Lower leg skin (tissue), 4 donors: ENCODE measurements at places on chromosomes 4 and X.

DNA sequence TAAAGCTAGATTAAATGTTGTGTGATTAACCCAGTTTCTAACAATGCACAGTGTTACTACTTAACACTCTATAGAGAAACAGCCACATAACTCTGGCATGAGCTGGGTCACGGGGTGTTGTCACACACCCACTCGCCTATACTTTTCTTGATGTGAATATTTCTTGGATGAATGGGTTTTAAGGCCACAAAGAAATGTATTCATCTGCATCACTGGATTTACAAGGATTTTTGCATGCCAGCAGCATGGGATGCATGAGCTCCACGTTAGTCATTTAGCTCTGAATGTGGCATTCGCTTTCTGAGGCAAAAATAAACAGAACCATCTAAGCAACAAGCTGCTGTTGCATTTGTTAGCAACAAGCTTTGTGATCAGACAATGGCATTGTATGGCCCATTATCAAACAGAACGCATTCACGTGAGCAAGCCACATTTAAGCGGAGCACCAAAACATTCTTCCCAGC lies 89.7 kb downstream of the LRP2BP start:
- DNase-seq, result no peak

DNA sequence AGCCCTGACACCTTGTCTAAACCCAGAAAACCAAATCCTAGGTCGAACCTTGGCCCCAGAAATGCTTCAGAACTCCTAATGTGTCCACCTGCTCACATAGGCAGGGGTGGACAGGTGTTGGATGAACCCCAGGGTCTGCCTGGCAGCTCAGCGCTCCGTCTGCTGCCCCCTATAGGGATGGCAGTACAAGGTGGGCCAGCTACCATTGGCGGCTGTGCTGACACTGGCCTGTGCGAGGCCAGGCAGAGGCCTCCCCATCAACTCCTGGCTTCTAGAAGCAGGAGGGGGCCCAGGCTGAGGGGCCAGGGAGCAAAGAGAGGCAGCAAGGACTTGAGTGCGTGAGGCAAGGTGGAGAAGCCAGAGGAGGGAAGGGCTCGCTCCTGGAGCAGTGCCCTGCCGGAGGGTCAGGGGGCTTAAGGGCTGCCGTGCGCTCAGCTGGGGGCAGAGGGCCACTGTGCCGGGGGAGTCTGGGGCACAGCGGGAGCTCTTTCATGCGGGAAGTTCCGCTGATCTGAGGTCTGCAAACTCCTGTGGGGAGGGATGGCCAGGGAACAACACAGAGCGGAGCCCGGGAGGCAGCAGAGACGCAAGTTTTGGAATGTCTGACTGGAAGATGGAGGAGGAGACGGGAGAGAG lies 20.6 kb downstream of the CCNQ start:
- DNase-seq, result no peak

DNA sequence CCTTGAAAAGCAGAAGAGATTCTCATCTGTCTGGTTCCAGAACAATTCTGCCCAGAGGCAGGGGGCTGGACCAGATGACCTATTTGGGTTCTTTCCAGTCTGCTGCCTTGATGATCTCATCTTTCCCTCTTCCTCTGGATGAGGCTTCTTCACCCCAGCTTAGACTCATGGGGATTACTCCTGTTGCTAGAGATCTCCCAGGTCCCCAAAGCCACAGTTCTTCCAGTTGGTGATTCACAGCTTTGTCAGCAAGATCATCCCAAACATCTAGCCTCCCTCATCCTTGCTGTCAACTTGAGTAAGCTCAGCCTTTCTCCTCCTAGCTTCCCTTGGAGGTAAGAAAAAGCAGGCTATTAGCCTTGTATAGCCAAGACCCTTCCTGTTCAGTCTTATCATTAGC lies 64.2 kb upstream of the PJA1 start:
- DNase-seq, result no peak

DNA sequence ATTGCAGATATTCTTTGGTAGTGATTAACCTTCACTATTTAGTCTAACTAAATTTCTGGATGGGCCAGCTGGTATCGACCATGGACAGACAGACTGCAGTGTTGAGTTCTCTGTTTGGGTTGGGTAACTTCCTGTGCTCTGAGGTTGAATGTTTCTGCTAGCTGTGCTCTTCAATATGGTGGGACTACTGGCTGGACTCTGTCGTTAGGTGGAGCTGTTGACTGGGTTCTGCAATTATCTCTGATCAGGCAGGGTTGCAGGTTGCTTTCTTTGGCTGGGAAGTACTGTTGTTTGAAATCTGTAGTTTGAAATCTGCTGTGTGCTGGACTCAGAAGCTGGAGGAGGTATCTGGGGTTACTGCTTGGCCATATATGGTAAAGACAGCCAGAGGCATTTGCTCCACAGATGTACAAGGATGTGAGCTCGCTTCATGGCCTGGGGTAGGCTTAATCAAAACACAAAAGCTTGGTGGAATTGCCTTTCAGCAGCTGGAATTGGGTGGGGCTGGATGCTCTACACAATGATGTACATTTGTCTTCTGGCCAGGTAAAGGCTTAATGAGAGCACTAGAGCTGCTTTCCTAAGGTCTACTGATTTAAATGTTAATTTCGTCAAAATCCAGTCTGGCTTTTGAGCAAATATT lies 1472.0 kb downstream of the FAM133A start:
- DNase-seq, result no peak

DNA sequence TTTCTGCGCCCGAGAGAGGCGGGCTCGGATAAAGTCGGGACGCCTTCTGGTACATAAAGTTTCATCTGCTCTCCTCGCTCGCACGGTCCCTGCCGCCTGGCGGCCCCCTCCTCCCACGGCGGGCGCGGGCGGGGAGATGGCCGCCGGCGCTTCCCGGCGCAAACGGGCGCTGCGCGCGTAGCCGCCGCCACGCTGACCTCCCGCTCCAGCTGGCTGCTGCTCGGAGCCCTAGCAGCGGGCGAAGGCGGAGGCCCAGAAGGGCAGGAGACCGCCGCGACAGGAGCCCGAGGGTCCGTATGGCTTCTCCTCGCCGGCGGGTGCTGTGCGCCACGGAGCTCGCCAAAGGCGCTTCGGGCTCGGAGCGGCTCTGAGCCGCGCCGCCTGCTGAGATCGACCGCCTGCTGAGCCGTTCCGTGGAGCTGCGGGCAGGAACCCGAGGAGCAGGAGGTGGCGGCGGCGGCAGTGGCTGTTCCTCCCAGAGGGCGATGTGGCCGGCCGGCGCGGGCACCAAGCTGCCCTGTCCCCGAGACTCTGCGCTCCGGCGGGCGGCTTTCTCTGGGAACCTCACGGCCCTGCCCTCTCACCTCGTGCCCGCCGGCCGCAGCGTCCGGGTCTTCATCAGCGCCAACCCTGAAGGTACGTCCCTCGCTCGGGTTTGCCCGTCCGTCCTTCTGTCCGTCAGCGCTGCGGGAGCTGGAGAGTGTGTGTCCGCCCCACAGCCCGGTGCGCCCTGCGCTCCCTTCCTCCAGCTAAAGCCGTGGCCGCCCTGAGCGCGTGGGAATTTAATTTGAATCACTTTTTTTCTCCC lies at the start of gene NWD2:
TSS of gene NWD2 (plus strand) at position 161 of the 808 bp plus-strand sequence. CDS start at position 486, 325 bp downstream.
- DNase-seq, result no peak

GRCh38 chrX:43876680-43877079 lies 5.6 kb downstream of the MAOB start:
- no peak for DNase-seq

DNA sequence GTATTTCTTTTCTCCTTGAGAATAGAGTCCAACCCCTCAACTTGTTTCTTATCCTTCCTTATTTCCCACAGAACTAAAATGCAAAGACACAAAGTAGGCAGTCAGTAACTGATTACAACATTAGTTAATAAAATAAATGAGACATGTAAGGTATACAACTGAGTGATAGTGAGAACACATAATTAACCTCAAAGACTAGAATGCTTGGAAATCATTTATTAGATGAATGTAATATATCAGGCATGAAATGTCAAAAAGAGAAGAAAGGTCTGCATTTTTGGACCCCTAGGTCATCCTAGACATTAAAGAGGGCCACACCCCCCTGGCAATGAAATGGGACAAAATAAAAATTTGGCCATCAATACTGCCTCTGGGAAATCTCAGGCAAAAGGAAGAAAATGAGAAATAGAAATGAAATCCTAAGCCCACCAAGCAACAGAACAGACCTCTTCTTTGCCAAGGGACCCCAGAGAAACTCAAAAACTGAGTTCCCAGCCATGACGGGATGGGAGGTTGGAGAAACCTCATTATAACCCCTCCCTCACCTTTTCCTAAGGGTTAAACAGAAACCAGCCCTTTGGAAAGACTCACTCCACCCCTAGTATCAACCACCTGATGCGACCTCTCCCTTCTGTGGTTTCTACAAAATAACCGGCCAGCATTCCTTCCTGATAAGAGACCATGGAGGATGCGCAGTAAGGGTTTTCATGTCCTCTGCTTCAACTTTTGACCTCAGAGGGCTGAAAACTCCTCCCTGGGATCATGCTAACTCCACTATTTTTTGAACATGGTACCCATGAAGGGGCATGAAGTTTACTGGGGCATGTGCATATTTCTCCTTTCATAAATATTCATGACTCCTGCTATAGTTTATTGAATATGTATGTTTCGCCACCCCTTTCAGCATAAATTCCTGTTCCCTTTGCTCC lies 90.0 kb upstream of the EXOC1L start:
- no peak for DNase-seq

DNA sequence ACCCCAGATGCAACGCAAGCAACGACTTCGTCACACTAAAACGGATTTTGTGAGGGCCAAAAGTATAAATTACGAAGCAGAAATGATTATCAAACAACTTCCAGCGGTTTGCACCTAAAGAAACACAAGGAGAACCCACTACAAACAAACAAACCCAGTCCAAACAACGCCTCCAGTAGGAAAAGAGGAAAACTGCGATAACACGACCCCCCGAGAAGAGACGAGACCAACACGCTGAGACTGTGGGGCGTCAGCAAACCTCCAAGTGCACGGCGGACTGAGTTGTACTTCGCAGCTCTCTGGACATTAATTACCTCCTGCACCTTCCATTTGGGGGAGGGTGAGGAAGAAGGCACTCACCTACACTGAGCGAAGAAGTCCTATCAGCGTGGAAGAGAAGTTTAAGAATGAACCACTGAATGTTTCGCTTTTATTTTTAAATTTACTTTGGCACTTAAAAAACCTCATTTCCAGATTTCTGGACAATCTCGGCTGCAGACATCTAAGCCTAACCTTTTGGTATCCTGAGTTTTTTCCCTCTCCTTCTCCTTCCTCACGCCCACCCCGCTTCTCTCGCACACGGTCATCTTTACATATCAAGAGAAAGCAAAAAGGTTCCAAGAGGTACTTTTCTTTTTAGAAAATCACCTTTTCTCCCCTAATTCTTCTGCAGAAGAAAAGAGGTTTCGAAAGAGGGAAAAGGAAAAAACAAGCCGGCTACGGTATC lies at the start of gene MAB21L2:
TSS of gene MAB21L2 (plus strand) at position 6 of the 727 bp plus-strand sequence. CDS start 879 bp downstream, outside the sequence.
- no peak for DNase-seq

- no peak for DNase-seq
Observed at GRCh38 chr4:61036071-61036684, 163.9 kb upstream of the ADGRL3 start.

DNA sequence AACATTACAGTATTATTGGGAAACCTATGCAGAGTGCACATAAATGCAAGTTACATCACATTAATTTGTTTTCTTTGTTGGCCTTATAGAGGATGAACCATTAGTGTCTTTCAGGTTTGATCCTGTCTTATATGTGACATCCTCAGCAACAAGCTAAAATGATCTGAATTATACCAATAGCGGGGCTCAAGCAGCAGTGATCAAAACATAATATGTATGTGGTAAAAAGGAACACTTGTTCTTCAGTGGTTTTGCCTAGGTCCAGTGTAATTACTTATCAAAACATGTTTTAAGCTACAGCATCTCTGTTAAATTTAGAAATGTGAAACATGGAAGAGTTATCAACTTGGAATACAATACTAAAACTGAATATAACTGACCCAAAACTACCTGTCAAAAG lies 9.1 kb downstream of the TAF9B start:
- DNase-seq, result no peak

DNA sequence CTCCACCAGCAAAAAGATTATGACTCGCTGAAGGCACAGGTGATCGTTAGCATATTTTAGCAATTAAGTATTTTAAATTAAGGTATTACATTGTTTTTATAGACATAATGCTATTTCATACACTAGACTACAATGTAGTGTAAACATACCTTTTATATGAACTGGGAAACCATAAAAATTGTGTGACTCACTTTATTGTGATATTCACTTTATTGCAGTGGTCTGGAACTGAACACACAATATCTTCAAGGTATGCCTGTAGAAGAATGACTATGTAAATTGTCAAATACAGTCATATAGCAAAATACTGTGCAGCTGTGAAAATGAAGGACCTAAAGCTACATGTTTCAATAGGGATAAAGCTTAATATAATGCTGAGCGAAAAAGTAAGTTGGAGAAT lies 26.6 kb upstream of the MAML3 start:
- no peak for DNase-seq

GRCh38 chr4:137283737-137284136 lies 248.6 kb downstream of the PCDH18 start:
- no peak for DNase-seq
